ENCODE measurements at places on chromosomes 5 and 9.

- DNase-seq: no peak
Measured at GRCh38 chr9:2132484-2133082, 117.4 kb downstream of the SMARCA2 start.

- DNase-seq: no peak
Measured at GRCh38 chr5:2267991-2268390, 385.3 kb upstream of the IRX4 start.

- no peak for DNase-seq
Measured at GRCh38 chr9:126752881-126753670, 51.8 kb upstream of the ZBTB43 start.

DNA sequence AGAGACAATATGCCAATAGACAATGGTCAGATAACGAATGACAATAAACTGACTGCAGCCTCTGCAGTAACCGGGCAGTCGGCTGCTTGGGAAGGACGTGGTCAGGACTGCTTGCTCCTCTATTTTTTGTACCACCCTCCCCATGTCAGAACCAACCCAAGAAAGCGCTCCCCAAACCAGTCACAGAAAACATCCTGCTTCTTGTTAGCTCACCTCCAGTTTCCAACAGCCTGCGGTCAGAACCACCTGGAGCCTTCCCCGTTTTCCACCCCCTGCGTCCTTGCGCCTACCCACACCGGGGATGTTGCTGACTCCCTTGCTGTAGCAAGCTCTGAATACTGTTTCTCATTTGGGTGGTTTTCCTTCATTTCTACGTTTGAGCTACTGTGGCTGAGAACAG is 1.7 kb upstream of the MRNIP start:
- DNase-seq: no peak

- no peak for DNase-seq
Measured at GRCh38 chr9:82454509-82455190, 466.1 kb downstream of the SPATA31D1 start.

- DNase-seq: no peak
Measured at GRCh38 chr5:179263391-179264052, 81.7 kb downstream of the ADAMTS2 start.

GRCh38 chr5:71471193-71471592 is 15.7 kb downstream of the BDP1 start:
- DNase-seq: no peak

DNA sequence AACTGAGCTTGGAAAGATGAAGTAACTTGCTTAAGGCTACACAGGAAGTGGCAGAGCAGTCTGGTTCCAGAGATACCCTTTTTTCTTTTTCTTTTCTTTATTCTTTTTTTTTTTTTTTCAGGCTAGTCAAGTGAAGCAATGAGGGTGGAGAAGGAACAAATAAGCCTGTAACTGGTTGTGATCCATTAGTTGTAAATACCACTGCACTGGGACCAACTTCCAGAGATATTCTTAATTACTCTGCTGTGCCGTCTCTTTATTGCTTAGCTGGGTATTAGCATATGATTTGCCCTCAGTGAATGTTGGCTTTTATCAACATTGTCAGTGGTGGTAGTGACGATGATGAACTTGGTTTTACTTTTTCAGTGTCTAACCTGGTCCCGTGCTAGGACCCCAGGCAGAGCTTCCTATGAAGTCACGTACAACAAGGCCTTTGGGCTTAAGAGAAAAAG is 26.7 kb downstream of the LNPEP start:
- DNase-seq: no peak

DNA sequence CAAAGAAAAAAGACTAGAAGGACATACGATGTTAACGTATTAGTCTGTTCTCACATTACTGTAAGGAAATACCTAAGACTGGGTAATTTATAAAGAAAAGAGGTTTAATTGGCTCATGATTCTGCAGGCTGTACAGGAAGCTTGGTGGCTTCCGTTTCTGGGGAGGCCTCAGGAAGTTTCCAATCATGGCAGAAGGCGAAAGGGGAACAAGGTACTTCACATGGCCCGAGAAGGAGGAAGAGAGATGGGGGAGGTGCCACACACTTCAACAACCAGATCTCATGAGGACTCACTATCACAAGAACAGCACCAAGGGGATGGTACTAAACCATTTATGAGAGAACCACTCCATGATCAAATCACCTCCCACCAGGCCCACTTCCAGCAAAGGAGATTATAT is 110.1 kb downstream of the CARTPT start:
- no peak for DNase-seq

GRCh38 chr5:132641241-132641723 is 16.7 kb upstream of the IL13 start:
- no peak for DNase-seq

GRCh38 chr9:98958271-98958984 is 14.7 kb downstream of the COL15A1 start:
- no peak for DNase-seq

DNA sequence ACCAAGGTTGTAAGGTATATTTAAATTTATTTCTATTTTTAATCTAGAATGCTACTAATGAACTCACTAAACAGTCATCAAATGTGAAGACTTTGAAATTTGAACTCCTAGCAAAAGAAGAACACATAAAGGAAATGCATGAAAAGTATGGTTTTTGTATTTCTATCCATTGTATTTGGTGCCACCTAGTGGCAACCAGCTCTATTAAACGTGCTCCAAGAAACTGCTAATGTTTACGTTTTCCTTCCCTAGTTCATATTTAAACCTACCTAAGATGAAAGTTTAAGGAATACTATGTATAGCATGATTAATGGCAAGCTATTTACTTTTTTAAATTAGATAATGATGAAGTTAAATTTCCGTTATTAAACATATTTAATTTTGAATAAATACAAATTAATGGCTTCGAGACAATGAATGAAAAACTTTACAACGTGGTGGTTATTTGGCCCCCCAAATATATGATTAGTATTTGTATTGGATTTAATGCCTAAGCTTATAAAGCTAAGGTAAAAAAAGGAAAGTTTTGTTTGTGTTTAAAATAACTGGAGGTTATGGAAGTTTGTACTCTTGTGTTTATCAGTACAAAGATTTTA is 115.9 kb upstream of the SH3GL2 start:
- no peak for DNase-seq

- no peak for DNase-seq
Measured at GRCh38 chr9:99340281-99340680, 118.2 kb downstream of the SEC61B start.

- DNase-seq: no peak
Measured at GRCh38 chr9:128729302-128729701, 5.4 kb upstream of the ZDHHC12 start.

GRCh38 chr9:132234535-132234934 is 72.7 kb downstream of the NTNG2 start:
- no peak for DNase-seq

GRCh38 chr5:34487159-34487879 is 168.8 kb upstream of the RAI14 start:
- DNase-seq: no peak

- no peak for DNase-seq
Measured at GRCh38 chr9:16143947-16144890, 591.4 kb downstream of the CCDC171 start.

- DNase-seq: no peak
Measured at GRCh38 chr5:53879708-53880323, 319.4 kb downstream of the NDUFS4 start.
